Fibroblast of mammary gland (primary cell): ENCODE measurements at places on chromosomes 4 and X.
A peak's percentile ranks its signal among the peaks of the same experiment; 100 is the strongest.

DNA sequence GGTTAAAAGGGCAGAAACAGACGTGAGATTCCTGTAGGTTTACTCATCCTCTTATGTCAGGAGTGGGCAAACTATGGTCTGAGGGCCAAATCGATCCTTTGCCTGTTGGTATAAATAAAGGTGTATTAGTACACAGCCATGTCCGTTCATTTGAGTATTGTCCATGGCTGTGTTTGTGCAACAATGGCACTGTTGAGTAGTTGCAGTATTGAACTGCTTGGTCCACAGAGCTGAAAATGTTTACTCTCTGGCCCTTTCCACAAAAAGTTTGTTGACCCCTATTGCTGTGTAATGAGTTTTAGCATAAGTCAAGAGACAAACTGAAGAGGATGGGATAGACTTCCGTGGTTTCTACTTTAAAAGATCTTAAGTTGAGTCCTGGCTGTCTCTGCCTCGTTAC lies 59.0 kb upstream of the MID1 start:
- DNase-seq: no peak

DNA sequence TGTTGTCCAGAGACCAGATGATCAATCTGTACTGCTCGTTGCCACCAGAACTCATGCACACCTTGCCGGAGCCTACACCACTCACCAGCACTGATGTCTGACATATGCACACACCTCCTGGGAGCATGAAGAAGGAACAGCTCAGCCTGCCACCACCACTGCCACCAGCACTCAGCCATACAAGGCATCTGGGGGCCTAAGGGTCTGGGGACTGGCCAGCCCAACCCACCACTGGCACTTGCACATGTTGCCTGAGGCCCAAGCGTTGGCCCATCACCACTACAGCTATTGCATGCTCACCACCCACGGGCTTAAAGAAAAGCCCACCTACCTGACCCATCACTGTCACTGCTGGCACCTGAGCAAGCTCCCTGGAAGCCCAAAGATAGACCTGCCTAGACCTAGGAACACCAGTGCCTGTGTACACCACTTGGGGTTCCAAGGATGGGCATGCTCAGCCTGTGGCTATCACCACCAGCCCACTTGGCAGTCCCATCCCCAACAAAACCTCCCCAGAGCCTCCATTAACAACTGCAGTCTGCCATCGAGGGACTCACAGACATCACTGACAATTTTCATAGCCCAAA lies 174.3 kb upstream of the GRID2 start:
- DNase-seq: no peak

DNA sequence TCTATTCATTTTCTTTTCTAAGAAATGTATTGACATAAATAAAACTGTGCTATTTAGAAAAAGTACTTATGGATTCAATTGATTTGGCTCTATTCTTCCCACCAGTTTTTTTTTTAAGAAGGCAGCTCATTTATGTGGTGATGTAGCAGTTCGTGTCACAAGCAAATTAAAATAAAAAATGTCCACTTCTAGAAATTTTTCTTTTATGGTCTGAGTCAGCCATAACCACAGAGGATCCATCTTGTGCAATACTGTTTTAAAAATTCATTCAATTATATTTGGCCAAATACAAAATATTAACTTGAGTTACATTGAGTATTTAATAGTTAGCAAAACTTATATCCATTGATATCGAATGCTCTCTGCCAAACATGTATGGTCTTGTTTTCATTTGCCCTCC lies 207.9 kb upstream of the FAT1 start:
- peak; percentile 77 for DNase-seq

- peak; percentile 61 for DNase-seq
Measured at GRCh38 chr4:14967982-14968381, 34.3 kb upstream of the CPEB2 start.

DNA sequence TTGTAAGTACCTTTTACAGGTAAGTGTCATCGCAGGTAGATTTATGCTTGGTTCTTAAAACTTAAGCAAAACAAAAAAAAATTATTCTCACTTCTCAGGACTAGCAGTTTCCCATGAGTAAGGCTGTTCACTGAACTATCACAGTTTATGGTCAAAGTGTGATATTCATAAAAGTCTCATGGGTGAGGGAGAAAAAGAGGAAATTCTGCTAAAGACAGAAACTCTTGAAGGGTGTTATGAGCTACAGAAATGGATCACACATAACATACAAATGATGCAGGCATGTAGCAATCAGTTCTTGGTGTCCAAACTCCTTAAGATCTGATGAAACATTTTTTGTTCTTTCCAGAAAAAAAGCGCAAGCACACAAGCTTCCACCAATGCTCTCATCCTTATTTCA lies 8.5 kb downstream of the RAB9A start:
- peak; percentile 25 for DNase-seq

DNA sequence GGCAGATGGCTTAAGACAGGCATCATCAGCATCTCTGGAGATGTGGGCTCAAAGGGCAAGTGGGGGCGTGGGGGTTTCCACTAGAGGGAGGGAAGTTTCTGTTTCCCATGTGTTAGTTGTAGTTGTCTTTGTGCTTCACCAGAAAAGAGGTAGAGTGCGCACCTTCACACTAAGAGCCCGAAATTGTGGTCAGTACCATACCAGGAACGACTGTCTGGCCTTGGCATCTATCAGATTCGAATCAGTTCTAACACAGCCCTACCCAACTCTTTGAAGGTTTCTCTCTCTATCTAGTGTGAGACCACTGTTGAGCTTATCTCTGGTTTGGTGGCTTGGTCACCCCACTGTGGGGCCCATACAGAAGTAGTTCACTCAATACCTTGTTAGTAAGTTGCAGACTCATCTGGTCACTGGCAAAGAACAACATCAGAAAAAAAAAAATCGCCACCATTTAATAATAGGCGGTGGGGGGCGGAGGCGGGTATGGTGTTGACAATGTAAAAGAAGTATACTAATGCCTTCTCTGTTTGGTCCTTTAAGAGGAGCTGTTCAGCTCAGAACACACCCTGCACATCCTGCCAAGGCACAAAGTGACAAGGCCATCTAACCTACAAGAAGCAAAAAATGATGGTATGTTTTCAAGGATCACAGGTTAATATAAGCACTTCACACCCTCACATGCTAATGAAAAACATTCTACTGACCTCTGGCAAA lies 71.1 kb downstream of the NYX start:
- DNase-seq: no peak

DNA sequence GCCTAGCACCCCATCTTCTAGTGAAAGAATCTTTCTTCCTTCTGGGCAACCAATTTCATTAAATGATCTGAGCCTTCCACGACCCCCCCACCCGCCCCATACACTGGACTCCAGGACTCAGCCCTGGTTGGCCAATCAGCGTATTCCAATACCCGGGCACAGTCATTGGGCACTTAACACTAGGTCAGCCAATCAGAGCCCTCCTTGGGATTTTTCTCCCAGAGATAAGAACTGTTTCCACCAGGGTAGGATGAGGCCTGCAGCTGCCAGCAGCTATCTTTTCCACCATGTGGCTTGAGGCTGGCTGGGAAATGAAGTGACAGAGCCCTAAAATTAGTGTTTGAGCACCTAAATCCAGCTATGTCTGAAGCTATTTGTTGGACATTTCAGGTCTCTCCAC lies 418.8 kb downstream of the BCOR start:
- DNase-seq: no peak

GRCh38 chrX:87664381-87664780 lies 146.8 kb downstream of the KLHL4 start:
- DNase-seq: peak; percentile 46

- no peak for DNase-seq
Measured at GRCh38 chr4:889516-889915, 42.6 kb downstream of the GAK start.

GRCh38 chrX:45697591-45697990 lies 496.9 kb upstream of the DIPK2B start:
- peak; percentile 94 for DNase-seq

GRCh38 chrX:68292471-68292870 lies 140.8 kb downstream of the OPHN1 start:
- peak; percentile 22 for DNase-seq

DNA sequence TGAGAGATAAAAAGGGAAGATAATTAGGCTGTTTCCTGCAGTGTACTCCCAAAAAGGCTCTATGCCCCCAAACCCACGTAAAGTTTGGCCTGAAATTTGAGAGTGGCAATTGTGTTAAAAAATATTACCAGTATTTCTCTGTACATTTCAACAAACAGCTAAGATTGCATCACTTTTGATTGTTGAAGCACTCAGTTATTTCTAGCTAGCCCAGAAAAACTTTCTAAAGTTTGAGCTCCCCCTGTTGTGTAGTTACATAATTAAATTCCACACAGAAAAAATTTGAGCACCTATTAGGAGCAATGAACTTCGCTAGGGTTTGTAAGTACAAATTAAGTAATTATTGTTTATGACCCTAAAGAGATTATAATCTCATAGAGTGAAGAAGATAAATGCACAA lies 109.4 kb downstream of the DLG3 start:
- DNase-seq: peak; percentile 45

- no peak for DNase-seq
Measured at GRCh38 chr4:156408749-156409148, 455.1 kb upstream of the CTSO start.

GRCh38 chr4:60033826-60034225 lies 1166.3 kb upstream of the ADGRL3 start:
- DNase-seq: no peak

- no peak for DNase-seq
Measured at GRCh38 chrX:77917294-77917933, 6.9 kb downstream of the ATP7A start.

DNA sequence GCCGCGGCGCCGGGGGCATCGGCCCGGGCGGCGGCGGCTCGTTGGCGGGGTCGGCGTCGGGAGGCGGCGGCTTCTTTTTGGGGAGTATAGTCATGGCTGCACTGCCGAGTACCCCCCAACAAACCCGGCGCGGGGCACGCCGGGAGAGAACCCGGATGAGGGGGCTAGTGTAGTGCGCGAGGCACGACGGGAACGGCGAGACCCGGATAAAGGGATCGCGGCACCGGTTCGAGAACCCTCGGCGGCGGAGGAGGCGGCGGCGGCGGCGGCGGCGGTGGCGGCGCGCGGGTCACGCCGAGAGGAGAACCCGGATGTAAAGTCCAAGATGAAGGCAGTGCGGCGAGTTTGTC lies at the start of gene OTUD5:
Gene OTUD5 (minus strand): TSS at position 131 of the 350 bp plus-strand sequence. CDS start 37 bp downstream, at position 94.
- DNase-seq: no peak

- no peak for DNase-seq
Measured at GRCh38 chrX:108945883-108946523, 209.6 kb upstream of the IRS4 start.

- DNase-seq: peak; percentile 53
Measured at GRCh38 chr4:8544741-8545438, 35.3 kb upstream of the GPR78 start.

DNA sequence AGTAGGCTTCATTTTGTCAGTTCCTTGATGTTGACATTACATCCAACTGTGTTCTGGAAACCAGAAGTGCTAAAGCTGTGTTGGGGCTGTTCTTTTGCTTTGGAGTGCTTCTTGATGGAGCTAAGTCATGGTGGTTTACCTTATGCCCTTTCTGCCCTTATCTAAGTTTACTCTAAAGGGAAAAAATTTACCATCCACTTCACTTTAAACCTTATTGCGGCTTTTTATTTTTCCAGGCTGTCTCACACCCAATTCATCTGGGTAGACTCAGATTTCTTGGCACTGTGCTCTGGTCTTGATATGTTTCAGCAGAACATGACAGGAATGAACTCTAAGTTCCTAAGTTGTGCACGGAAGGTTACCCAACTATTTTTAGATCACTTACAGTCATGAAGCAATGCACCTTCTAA lies 104.7 kb upstream of the TTC29 start:
- DNase-seq: peak; percentile 43

- DNase-seq: no peak
Measured at GRCh38 chrX:132561974-132562373, 73.1 kb upstream of the MBNL3 start.

- no peak for DNase-seq
Measured at GRCh38 chr4:176052744-176053143, 12.9 kb upstream of the WDR17 start.

DNA sequence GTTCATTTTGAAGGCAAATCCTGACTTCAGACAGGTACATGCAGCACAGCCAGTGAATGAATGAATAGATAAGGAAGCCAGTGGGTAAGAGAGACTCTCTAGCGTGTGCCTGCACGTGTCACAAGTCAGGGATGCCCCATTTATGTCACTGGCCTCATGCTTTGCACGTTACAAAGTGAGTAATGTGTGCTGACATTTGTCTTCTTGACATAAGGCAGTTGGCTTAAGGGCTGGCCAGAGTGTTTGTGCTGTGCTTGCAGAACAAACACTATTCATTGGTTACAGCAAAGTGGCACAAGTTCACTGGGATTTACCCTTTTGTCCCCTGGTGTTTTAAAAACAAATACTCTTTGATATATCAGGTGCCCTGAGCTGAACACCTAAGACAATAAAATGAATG lies 55.9 kb downstream of the CRMP1 start:
- DNase-seq: no peak

DNA sequence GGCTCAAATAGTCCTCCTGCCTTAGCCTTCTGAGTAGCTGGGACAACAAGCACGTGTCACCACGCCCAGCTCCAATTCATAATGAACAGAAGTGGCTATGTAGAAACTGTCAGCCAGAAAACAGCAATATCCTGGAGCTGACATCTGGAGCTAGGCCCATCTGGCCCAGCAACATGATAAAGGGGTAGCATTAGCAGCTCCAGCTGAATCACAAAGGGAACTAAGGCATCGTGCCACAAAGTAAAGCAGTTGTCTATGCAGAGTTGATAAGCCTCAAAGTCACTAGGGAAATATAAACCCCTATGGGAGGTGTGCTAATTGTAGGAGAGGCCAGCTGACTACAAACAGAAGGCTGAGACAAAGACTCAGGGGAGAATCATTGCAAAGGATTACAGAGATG lies 270.5 kb upstream of the GPC4 start:
- no peak for DNase-seq

- DNase-seq: peak; percentile 23
Measured at GRCh38 chr4:5460106-5460801, 248.1 kb downstream of the EVC2 start.

GRCh38 chr4:687048-687970 lies 1.6 kb downstream of the SLC49A3 start:
- peak; percentile 97 for DNase-seq

DNA sequence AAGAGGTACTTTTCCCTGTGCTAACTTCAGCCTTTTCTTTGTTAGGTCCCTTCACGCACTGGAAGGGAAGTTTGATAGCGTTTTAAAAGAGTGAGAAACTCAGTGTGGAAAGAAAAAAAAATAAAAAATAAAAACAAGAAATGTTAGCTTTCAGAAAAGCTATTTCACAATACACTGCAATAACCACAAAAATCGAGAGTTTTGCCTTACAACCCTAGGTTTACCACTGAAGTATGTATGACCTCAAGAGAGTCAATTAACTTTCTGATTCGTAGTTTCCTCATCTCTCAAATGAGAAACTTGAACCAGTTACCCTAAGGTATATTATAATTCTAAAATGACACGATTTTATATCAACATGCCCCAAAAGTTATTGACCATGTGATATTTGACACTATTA lies 93.9 kb upstream of the JADE1 start:
- peak; percentile 78 for DNase-seq

GRCh38 chr4:118765399-118765798 lies 70.5 kb downstream of the SEC24D start:
- DNase-seq: peak; percentile 99

DNA sequence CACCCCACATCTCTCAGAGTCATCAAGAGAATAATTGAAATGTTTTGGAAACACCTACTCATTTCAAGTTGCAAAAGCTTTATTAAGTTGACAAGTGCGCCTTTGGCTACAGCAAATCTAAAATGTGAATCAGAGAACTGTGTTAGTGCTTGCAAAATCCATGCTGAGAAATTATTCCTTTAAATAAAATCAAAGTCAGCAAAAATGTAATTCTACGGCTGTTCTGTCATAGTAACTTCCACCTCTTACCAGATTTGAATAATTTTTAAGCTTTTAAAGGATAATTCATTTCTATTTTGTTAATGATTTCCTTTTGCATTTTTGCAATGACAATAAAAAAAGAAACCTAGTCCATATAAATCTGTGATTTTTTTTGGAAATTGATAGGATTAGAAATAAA lies 1779.1 kb downstream of the STIM2 start:
- DNase-seq: no peak
